ENCODE measurements at places on chromosomes 12 and 14.

GRCh38 chr14:70558356-70558755 lies 23.6 kb upstream of the ADAM20 start:
- DNase-seq: no peak

- no peak for DNase-seq
Measured at GRCh38 chr14:94970941-94971730, 186.2 kb downstream of the DICER1 start.

GRCh38 chr12:97939156-97939555 lies 476.6 kb downstream of the RMST start:
- DNase-seq: no peak

- DNase-seq: no peak
Measured at GRCh38 chr14:93712838-93713724, 75.2 kb downstream of the PRIMA1 start.

DNA sequence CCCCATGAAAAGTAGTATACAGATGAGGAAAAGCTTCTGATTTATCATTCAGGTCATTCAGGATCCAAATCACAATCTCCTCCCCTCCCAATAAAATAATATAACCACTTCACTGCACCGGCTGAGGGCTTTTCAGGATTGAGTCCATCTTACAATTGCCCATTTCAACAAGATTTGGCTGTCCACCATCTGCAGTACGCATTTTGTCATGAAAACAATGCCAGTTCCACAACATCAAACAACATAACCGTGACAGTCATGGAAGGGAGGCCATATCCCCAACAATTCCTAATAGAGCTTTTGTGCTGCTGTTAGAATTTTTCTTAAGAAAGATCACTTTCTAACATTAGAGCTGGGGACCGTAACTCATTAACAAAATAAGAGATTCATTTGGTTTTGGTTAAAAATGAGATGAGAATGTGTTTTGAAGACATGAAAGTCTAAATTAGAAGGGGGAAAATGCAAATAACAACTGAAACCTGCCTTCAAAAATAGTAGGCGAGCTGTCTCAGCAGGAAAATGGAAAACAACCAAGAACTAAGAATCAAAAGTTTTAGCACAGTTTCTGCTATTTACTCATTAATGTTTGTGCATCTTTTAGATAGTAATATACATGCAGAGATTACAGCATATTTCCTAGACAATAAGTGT lies 38.3 kb upstream of the TMTC2 start:
- no peak for DNase-seq

DNA sequence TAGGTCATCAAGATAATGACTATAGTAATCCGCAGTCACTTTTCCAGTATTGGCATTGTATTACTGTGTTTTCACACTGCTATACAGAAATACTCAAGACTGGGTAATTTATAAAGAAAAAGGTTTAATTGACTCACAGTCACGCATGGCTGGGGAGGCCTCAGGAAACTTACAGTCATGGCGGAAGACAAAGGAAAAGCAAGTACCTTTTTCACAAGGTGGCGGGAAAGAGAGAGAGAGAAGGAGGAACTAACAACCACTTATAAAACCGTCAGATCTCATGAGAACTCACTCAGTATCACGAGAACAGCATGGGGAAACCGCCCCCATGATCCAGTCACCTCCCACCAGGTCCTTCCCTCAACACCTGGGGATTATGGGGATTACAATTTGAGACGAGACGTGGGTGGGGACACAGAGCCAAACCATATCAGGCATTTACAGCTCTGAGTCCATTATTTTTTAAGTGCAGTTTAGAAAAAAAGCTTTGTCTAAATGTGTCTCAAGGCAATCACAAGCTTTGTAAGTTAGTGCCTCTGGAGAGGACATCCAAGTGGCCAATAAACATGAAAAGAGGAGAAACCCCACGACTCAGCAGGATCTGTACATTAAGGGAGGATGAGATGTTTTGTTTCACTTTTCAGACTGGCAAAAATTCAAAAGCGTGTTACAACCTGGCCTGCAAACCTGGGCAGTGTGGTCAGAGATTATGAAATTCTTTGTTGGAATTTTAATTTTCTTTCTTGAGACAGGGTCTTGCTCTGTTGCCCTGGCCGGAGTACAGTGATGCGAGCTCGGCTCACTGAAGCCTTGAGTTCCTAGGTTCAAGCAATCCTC lies 82.0 kb downstream of the DNAH10 start:
- DNase-seq: no peak

- no peak for DNase-seq
Measured at GRCh38 chr12:63052696-63053095, 98.3 kb downstream of the AVPR1A start.

- no peak for DNase-seq
Measured at GRCh38 chr14:73943083-73943482, 6.8 kb downstream of the FAM161B start.

- no peak for DNase-seq
Measured at GRCh38 chr12:23884909-23885308, 64.6 kb downstream of the SOX5 start.

DNA sequence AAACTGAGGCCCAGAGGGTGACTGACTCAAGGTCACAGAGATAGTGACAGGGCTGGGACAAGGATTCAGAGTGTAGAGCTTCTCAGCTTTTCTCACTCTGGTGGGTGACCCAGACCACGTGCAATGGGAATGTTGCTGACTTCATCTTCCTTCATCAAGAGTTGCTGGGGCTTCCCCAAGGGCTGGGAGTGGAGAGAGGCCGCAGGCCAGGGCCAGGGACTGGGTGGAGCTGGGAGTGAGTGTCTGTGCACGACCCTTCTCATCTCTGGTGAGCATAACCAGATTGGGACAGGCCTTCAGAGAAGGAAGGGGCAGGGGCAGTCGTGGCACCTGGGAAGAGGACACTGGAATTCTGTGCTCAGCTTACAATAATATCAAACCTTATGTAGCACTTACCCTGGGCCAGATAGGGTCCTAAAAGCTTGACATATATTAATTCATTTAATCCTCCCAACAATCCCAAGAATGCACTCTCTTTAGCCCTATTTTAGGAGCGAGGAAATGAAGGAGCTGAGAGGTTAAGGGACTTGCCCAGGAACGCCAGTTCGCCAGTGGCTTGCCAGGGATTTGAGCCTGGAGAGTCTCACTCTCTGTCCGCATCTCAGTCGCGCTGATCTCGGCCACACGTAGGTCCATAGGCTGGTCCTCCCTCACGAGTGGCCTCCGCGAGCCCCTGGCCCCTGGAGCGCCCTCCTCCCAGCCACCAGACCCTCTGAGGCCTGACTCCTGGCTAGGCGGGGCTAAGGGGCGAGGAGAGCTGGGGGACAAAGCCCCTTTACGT lies 15.8 kb downstream of the KRT18 start:
- no peak for DNase-seq

DNA sequence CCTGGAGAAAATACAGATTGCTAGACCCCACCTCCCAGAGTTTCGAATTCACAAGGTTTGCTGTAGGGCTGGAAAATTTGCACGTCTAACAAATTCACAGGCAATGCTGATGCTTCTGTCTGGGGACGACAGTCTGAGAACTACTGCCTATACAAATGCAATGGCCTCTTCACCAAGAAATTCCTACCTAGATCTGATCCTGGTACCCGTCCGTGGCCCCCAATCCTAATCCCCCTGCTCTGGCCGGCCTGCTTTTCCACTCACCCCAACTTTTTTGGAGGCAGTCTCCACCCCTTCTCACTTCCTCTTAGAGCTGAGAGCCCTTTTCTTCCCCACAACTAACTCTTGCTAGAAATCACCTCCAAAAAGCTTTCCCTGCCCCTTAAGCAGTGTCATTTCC lies 3.1 kb upstream of the SSH1 start:
- no peak for DNase-seq

DNA sequence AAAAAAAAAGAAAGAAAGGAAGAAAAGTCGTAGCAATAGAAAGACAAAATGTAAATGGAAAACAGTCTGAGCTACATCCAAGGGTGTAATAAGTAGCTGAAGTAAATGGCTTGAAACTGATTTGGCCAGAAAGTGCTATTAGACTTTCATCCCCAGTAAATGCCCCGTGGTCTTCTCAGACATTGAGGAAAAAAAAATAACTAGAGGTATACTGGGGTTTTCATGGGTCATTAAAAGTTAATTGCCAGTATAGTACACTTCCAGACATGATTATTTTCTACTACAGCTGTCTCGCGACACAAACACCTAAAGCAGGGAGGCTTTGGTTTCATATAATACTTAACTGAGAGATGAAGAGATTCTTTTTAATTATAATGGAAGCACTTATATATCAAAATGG lies 271.9 kb downstream of the CPNE8 start:
- DNase-seq: no peak

GRCh38 chr14:24944800-24945199 lies 105.1 kb downstream of the STXBP6 start:
- DNase-seq: no peak

DNA sequence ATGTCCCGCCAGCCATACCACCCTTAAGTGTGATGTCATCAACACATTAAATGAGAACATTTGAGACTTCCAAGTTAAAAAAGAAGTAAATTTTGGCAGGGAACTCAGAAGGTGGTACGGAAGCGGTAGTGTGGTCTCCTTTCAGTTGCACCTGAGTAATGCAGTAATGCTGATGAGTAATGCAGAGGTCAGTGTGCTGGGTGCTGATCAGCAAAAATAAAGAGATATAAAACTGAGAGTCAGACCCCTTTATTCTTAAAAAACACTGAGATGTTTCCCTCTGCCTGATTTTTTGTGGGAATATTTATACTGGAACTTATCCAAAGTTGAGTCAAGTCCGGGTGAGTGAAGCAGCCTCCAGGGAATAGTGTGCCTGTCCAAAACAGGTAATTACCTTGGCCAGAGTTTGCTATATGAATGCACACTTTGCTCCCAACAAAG lies 370.6 kb upstream of the PRICKLE1 start:
- no peak for DNase-seq

- no peak for DNase-seq
Measured at GRCh38 chr14:95486875-95487668, 29.4 kb downstream of the SYNE3 start.

GRCh38 chr12:53223389-53224060 lies 8.5 kb downstream of the RARG start:
- peak; percentile 43 for DNase-seq

- DNase-seq: no peak
Measured at GRCh38 chr14:57364659-57365450, 25.5 kb upstream of the NAA30 start.

- DNase-seq: no peak
Measured at GRCh38 chr12:124188561-124189405, 106.1 kb upstream of the RFLNA start.

DNA sequence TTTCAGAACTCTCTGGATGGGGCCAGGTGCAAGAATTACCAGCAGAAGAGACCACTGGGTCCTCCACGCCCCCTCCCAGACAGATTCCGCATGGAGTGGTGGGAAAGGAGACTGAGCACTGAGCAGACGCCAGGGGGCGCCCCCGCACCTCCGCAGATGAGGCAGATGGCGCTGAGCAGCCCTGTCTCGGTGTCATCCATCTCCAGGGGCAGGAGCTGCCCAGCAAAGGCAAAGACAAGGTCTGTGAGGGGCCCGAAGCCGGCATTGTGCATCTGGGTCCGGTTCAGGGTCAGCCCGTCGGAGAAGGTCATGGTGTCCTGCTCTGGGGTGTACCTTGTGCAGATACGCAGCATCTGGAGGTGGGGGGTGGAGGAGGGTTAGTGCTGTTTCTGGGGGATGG lies 6.3 kb upstream of the ITGB7 start:
- peak; percentile 59 for DNase-seq
